ENCODE measurements at places on chromosomes 13 and 19. TPM values are rescaled to one million over a fixed set of nuclear protein-coding genes. Genes with fewer than 3 reads are reported as not detected.

Gene CD33
- not detected for total RNA-seq

Gene ZNF808
- 22.8 TPM for total RNA-seq

Gene SHISA7
- total RNA-seq, result not detected

Gene STARD13
- total RNA-seq, result 46.9 TPM

Gene LGI4
- not detected for total RNA-seq

Gene MTIF3
- total RNA-seq, result 31.7 TPM
